Peyer's patch (tissue), 4 donors: ENCODE measurements at places on chromosomes 3 and 15. TPM values are rescaled to one million over a fixed set of nuclear protein-coding genes. Genes with fewer than 3 reads are reported as not detected.

Gene GRK7
- not detected for total RNA-seq

Gene TMEM158
- total RNA-seq, result 1.6 TPM

Gene CCR1
- 1.7 TPM for total RNA-seq

Gene MOBP
- not detected for total RNA-seq

Gene TOPBP1
- total RNA-seq, result 33.9 TPM

DNA sequence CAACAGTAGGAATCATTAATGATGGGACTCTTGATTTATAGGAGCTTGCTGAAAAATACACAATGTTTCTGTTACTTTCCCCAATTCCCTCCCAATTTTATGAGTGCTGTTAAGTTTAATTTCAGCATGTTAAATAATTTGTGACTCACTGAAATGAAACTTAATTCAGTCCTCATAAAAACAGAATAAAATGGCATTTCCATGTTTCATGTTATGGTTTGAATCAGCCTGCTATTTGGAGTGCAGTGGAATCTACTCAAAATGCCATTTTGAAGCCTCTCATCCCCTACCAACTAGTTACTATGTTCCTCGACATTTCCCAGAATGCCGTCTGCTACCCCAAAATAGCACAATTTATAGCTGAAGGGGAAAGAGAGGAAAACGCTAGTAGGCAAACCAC, 237.5 kb downstream of the ADAMTS17 start:
- no peaks in the 10 kb centered on the region for H3K27me3 ChIP-seq
- H3K27ac ChIP-seq, result no peak overlapping the region
- no peak overlapping the region for H3K4me3 ChIP-seq
- no peak for DNase-seq
- H3K36me3 ChIP-seq, result no peaks in the 10 kb centered on the region

- H3K27me3 ChIP-seq, result no peaks in the 10 kb centered on the region
- H3K36me3 ChIP-seq, result no peaks in the 10 kb centered on the region
- H3K4me3 ChIP-seq, result no peak overlapping the region
- H3K27ac ChIP-seq, result no peak overlapping the region
- DNase-seq, result no peak
Measured at GRCh38 chr15:85496151-85496550, 115.7 kb downstream of the AKAP13 start.

DNA sequence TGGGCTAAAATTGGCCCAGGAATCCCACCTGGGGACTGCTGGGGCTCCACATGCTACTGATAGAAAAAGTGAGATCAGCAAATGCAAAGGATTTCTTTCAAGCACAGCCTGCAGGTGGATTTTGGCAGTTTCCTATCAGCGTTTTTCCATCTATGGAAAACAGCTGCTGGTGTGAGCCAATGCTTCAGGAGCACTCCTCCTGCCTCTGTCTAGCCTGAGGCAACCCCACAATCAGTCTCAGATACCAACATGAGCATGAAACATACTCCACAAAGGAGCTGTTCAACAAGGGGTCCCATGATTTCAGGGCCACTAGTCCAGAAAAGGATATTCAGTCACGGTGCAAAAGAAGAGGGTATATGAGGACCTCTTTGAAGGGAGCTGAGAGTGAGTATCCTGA, 311.5 kb upstream of the THBS1 start:
- H3K4me3 ChIP-seq, result no peak overlapping the region
- no peaks in the 10 kb centered on the region for H3K36me3 ChIP-seq
- H3K4me1 ChIP-seq, result no peaks in the 10 kb centered on the region

GRCh38 chr3:53478166-53478830, 16.1 kb upstream of the CACNA1D start:
- no peaks in the 10 kb centered on the region for H3K36me3 ChIP-seq
- peak; percentile 61 for DNase-seq
- H3K27me3 ChIP-seq, result no peaks in the 10 kb centered on the region
- peak overlapping the region; percentile 75 for H3K27ac ChIP-seq
- no peaks in the 10 kb centered on the region for H3K4me1 ChIP-seq

DNA sequence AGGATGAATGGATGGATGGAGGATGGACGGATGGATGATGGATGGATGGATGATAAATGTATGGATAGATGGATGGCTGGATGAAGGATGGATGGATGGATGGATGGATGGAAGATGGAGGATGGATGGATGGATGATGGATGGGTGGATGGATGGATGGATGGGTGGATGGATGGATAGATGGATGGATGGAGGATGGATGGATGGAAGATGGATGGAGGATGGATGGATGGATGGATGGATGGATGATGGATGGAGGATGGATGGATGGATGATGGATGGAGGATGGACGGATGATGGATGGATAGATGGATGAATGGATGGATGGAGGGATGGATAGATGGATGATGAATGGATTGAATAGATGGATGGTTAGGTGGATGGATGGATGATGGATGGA, 210.6 kb upstream of the IGF1R start:
- no peak overlapping the region for H3K4me3 ChIP-seq
- H3K4me1 ChIP-seq, result no peaks in the 10 kb centered on the region
- no peaks in the 10 kb centered on the region for H3K36me3 ChIP-seq
- no peak for DNase-seq
- no peaks in the 10 kb centered on the region for H3K27me3 ChIP-seq

DNA sequence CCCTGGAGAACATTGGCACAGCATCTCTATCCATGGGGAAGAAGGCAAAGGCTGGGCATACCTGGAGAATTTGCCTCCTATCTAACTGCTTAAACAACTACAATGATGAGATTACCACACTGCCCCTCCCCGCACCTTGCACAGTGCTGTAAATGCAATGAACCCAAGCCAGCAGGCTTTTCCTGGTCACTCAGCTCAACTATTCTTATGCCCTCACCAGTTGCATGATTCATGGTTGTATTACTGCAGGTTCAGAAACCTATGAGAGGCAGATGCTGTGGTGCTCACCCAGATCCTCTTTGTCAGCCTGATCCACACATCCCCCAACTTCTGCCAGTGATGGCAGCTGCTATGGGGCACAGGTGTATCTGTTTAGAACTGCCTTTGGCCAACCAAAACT, 77.7 kb upstream of the STAC start:
- no peak overlapping the region for H3K27ac ChIP-seq
- H3K4me1 ChIP-seq, result no peaks in the 10 kb centered on the region
- H3K4me3 ChIP-seq, result no peak overlapping the region
- H3K36me3 ChIP-seq, result no peaks in the 10 kb centered on the region

DNA sequence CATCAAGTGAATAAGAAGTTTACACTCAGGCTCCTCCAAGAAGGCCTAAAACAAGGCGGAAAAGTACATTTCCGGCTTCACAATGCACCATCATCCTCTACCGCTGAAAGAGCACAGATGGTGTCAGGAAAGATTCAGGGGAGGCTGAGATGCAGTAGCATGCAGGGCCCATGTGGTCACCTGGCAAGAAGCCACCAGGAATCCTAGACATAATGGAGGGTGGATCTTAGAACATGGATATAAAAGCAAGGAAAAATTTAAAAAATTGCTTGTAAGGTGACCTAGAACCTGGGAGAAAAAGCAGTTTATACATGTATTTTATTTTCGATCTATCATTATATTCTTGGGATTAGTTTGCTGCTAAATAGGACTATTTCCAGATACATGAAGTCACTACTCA, 21.9 kb upstream of the OTOL1 start:
- no peak for DNase-seq
- H3K4me1 ChIP-seq, result no peaks in the 10 kb centered on the region
- H3K36me3 ChIP-seq, result no peaks in the 10 kb centered on the region
- H3K4me3 ChIP-seq, result no peak overlapping the region
- no peak overlapping the region for H3K27ac ChIP-seq

DNA sequence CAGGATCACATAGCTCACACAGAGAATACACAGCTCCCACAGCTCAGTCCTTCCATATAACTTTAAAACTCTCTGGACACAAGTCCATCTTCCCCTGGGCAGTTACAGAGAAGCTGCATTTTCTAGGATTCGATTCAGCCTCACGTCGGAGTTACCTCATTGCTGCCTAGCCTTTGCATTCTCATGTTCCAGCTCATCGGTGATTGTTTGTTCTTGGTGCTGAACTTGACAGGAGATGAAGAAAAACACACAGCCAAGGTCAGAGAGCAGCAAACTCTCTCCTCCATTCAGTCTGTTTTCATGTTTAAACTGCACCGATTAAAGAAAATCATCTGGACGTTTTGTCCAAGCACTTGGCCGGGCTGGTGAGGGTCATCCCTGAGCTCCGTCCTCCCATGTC, 375.5 kb upstream of the CFAP20DC start:
- H3K4me1 ChIP-seq, result no peaks in the 10 kb centered on the region
- no peak overlapping the region for H3K4me3 ChIP-seq
- H3K27me3 ChIP-seq, result no peaks in the 10 kb centered on the region
- no peak for DNase-seq
- H3K36me3 ChIP-seq, result no peaks in the 10 kb centered on the region

GRCh38 chr3:100330651-100331050, 3.9 kb upstream of the NIT2 start:
- H3K4me3 ChIP-seq, result no peak overlapping the region
- no peak for DNase-seq
- H3K36me3 ChIP-seq, result no peaks in the 10 kb centered on the region
- no peaks in the 10 kb centered on the region for H3K27me3 ChIP-seq

GRCh38 chr3:153130312-153130977, 31.6 kb upstream of the RAP2B start:
- no peak for DNase-seq
- H3K27ac ChIP-seq, result no peak overlapping the region
- no peaks in the 10 kb centered on the region for H3K27me3 ChIP-seq
- H3K36me3 ChIP-seq, result no peaks in the 10 kb centered on the region

- no peak overlapping the region for H3K27ac ChIP-seq
- no peaks in the 10 kb centered on the region for H3K27me3 ChIP-seq
- H3K4me1 ChIP-seq, result no peaks in the 10 kb centered on the region
- no peak for DNase-seq
- no peak overlapping the region for H3K4me3 ChIP-seq
Measured at GRCh38 chr3:197093871-197094270, 64.3 kb upstream of the MELTF start.

DNA sequence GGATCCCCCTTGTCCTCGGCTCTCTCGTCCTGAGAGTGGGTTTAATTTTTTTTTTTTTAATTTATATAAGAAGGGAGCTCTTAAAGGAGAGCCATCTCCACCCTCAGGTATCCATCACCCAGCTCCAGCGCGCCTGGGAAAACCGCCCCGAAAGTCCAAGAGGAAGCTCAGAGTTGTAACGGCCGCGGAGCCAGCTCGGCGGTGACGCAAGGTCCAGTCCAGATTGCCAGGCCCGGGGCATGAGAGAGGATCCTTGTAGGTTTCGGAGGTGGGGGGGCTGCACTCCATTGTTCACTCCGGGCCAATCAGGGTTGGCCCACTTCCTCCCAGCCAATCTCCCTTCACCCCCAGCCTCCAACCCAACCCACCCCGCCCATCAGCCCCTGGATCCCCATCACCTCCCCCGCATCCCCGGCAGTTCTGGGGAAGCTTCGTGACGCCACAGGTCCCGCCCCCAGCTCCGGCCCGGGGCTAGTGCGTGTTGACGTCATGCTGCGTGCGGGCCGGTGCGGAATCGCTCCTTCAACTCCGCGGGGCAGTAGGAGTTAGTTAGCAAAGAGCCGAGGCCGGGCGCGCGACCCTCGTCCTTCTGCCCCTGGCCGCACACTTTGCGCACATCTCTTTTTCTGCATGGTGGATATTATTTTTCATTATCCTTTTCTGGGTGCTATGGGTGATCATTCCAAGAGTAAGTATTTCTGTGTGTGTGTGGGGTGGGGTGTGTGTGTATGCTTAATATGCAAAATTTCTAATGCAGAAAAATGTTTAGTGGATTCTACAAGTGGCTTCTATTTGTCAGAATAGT, at the start of gene ISL2:
TSS of gene ISL2 (plus strand) at position 520 of the 805 bp plus-strand sequence. CDS start at position 631, 111 bp downstream.
- peaks cover 4% of the 10 kb centered on the region for H3K4me1 ChIP-seq
- no peaks in the 10 kb centered on the region for H3K36me3 ChIP-seq
- peak; percentile 89 for DNase-seq
- H3K27me3 ChIP-seq, result no peaks in the 10 kb centered on the region
- peak within 1 kb of the TSS; percentile 42 for H3K27ac ChIP-seq
- peak within 1 kb of the TSS; percentile 40 for H3K4me3 ChIP-seq

DNA sequence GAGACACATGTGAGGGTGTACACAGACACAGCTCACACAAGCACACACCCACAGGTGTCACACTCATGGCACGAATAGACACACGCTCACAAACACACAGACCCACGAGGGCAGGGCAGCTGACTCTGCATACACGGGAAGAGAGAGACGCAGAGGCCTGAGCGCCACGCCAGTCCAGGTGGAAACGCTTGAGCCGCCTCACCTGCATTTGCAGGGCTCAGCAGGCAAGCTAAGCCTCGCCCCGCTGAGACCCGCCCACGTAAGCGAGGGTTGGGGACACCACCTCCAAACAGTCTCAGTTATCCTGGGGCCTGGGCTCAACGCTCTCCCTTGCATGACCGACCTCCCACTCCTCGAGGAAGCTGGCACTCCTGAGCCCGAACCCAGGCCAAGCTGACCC, 73.2 kb downstream of the TLE3 start:
- no peaks in the 10 kb centered on the region for H3K36me3 ChIP-seq
- H3K4me1 ChIP-seq, result no peaks in the 10 kb centered on the region
- H3K27me3 ChIP-seq, result no peaks in the 10 kb centered on the region
- no peak overlapping the region for H3K27ac ChIP-seq
- no peak overlapping the region for H3K4me3 ChIP-seq
- DNase-seq, result peak; percentile 36

DNA sequence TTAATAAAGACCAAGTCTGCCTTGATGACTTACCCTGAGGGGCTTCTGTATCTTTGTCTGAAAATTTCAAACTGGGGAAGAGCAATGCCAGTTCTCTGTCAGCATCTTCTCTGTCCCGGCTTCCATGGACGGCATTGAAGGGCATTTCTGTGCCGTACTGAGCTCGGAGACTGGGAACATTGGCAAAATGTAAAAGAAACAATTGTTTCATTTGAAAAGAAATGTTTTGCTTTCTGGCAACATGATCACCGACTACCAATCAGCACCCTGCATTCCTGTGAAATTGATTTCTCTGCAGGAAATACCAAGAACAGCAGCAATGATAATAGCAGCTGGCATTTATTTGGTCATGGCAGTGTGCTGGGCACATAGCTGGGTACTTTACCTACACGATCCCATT, 26.2 kb downstream of the NME9 start:
- no peak overlapping the region for H3K27ac ChIP-seq
- H3K27me3 ChIP-seq, result no peaks in the 10 kb centered on the region
- no peaks in the 10 kb centered on the region for H3K36me3 ChIP-seq
- no peak for DNase-seq
- H3K4me3 ChIP-seq, result no peak overlapping the region
- H3K4me1 ChIP-seq, result no peaks in the 10 kb centered on the region

- H3K4me3 ChIP-seq, result no peak overlapping the region
- no peaks in the 10 kb centered on the region for H3K27me3 ChIP-seq
- H3K4me1 ChIP-seq, result no peaks in the 10 kb centered on the region
- no peak for DNase-seq
Measured at GRCh38 chr3:22942981-22943380, 260.1 kb upstream of the UBE2E2 start.
